HL-60 (cell line): ENCODE measurements at places on chromosomes 7 and 10.

- DNase-seq, result peak; percentile 84
Observed at GRCh38 chr10:124719213-124719851, 24.8 kb downstream of the FAM53B start.

DNA sequence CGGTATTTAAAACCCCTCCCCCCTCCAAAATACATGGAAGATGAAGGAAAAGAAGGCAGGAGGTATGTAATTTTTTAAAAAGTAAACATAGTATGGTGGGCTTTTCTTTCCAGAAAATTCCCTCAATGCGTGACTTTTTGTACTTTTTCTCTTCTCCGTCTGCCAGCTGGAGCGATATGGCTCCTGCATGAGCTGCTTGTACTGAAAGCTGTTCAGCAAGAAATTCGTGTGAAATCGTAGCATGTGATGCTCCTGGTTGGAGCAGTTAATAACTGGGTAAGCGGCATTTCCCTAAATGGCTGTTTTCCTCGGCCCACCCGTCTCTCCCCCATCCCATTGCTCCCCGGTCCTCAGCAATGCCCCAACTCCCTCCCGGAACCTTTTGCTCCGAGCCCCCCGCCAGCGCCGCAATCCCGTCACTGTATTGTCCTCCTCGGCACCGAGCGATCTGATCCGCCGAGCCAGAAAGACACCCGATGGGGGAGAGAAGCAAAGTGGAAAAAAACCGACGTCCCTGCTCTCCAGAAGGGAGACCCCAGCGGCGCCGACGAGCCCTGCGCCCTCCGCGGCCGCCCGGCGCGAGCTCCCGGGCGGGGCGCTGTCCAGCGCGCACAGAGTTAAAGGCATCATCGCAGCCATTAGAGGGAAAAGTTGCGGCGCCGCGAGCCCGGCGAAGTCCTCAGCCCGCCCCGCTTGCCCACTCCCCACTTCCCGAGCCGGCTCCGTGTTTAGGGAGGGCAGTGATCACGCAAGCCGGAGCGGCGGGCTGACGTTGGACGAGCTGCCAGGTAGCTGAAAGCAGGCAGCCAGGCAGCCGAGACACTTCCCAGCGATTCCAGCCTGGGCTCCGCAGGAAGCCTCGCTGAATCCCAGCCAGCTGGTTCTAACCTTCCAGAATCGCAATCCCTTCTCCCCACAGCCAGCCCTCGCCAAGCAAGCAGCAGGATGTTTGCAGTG, at the start of gene VSTM2A:
TSS of gene VSTM2A (plus strand) at position 707 of the 957 bp plus-strand sequence. CDS start 356 bp downstream, outside the sequence.
- DNase-seq, result no peak

GRCh38 chr10:35564341-35564968, 40.7 kb upstream of the GJD4 start:
- peak; percentile 74 for DNase-seq

DNA sequence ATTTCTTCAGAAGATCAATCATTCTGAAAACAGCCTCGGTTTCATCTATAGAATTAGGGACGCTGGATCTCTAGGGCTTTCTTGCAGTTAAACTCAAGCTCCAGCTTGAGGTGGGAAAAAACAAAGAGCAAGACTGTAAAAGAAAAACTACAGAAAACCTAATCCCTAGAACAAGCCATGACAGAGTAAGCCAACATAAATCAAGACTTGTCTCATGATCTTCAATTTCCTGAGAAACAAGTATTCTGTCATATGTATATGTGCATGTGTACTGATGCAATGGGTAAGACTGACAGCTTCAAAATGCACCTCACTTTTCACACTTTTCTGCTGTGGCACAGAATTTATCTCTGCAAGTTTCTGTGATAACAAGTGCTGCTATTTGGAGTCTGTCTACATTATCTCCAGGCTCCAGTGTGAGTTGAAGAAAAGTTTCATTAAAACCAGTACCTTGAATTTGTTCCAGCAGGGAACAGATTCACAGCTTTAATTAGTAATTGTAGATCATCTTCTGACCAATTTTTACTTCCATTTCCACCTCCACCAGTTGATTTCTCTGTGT, 19.2 kb downstream of the PMPCB start:
- DNase-seq, result no peak

DNA sequence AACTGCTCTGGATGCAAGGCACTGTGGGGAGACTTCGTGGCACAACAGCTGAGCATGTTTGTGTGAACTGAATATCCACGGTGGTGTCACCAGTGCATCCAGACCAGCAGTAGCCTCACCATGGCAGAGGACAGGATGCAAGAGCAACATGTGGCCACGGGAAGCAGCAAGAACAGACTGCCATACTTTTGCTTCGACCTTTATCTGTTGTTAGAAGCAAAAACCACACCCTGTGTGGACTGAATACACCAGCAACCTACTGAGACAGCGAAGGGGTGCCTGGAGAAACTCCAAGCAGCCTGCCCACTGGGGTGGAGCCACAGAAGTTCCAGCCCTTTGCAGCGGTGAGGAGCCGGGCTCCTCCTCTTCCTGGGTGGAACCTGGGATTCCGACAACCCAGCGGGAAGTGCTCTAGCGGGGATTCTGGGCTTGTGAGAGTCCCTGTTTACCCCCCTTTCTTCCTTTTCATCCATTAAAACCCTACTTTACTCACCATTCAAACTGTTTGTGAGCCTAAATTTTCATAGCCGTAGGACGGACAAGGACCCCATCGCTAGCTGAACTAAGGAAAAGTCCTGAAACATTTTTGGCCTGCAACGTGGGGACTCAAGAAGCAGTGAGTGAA, 584.9 kb downstream of the GRM8 start:
- no peak for DNase-seq

GRCh38 chr10:33477291-33478088, 143.0 kb upstream of the NRP1 start:
- no peak for DNase-seq

- DNase-seq, result no peak
Observed at GRCh38 chr10:47016564-47016963, 105.3 kb downstream of the PTPN20 start.

DNA sequence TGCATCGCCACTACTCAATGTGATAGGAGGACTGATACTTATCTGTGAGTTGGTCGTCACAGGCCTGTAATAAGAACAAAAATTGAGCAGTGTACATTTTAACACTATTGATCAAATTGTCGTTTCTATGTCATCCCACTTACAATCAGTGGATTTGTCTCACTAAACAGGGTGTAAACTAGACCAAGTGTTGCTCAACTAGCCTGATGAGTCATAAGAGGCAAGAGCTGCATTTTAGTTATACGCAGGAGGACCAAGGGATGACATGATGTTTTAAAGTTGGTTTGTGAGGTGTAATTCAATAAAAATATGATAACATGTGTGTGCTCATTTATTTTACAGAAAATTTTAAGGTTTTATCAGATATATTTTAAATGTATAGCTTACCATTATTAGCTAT, 1239.2 kb downstream of the REEP3 start:
- no peak for DNase-seq

DNA sequence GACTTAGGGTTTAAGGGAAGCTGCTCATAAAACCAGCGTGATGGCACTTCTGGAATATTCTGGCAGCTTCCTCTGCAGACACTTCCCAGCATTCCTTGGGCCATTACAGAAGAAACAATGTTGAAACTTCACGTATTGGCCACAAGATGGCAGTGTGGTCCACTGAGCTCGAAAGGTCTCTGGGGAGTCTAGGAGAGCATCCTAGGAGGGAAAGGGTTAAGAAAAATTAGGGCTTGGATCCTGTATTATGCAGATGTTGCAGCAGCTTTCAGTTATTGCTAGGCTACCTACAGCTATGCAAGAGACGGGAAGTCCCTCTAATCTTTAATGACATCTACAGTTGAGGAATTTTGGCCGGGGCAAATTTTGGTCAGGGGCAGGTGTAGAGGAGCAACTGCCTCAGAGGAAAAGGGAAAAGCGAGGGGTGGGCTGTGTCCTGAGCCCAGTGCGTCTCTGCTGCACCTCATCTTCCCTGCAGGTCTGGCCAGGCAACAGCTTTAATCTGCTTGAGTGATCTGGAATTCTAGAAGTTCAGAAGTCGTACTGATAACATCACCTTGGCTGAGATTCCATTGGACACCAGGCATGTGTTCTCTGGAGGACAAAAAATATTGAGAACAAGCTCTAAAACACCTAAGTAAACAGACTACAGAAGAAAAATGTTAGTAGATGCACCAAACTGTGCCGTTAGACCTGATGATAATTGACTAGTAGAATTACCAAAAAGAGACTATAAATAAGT, 220.8 kb upstream of the PRSS58 start:
- peak; percentile 57 for DNase-seq
